Peyer's patch (tissue), 4 donors: ENCODE measurements at places on chromosomes 3 and 15.
A peak's percentile ranks its signal among the peaks of the same experiment; 100 is the strongest.

DNA sequence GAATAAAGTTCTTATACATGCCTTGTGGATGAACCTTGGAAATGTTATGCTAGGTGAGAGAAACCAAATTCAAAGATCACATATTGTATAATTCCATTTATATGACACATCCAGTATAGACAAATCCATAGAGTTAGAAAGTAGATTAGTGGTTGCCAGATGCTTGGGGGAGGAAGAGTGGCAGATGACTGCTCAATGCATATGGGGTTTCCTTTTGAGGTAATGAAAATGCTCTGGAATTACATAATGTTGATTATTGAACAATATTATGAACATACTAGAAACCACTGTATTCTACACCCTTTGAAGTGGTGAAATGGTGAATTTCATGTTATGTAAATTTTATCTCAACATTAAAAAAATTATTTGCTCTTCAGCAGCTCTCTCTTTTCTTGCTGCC, 100.8 kb downstream of the DHX36 start:
- no peak for DNase-seq

GRCh38 chr3:54628888-54629441, 298.9 kb downstream of the LRTM1 start:
- DNase-seq, result no peak

DNA sequence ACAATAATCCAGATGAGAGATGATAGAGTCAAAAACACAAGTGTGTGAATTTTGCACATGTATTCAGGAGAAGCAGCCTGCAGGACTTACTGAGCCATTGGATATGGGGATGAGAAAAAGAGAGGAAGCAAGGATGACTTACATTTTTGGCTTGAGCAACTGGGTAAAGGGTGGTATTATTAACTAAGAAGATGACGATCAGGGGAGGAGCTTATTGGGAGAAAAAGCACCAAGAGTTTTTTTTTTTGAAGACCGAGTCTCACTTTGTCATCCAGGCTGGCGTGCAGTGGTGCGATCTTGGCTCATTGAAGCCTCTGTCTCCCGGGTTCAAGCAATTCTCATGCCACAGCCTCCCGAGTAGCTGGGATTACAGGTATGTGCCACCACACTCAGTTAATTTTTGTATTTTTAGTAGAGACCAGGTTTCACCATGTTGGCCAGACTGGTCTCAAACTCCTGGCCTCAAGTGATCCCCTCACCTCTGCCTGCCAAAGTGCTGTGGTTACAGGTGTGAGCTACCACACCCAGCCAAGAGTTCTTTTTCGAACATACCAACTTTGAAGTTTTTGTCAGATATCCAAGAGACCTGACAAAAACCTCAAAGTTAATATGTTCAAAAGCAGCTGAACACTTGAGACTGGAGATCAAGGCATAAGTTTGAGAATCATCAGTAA, 14.8 kb upstream of the SH3BP5 start:
- DNase-seq, result no peak

- DNase-seq, result no peak
Observed at GRCh38 chr3:55797775-55798174, 310.7 kb upstream of the WNT5A start.

GRCh38 chr15:48292458-48292857, 38.8 kb upstream of the DUT start:
- DNase-seq, result no peak

DNA sequence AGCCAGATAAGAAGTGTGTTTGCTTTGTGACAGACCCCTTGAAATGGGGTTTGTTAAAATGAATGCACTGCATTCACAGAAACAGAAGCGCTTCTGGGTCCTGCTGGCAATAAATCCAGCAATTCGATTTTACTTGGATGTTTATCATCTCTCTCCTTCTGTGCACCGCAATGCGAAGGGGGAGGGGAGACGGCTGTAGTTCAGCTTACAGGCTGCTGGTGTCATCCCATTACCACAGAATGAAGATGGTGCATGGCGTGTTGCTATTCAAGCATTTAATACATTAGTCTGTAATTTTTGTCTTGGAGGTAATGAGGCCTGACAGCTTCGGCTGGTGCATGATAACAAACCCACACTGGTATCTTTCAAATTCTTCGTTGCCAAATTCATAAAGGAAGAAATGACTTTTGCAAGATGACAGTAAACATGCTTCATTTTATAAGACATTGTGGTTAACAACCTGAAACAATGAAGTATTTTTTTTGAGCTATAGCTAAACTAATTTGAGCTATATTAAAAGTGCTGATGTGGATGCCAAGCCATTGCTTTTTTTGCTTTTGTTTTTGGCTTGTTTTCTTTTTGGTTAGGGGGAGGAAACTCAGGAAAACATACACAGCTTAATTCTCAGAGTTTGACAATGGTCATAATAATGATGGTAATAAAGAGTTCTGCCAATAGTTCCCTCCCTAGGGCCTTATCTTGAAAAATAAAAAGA, 418.3 kb downstream of the OTOL1 start:
- no peak for DNase-seq

- no peak for DNase-seq
Observed at GRCh38 chr3:7733933-7734332, 767.7 kb upstream of the LMCD1 start.

DNA sequence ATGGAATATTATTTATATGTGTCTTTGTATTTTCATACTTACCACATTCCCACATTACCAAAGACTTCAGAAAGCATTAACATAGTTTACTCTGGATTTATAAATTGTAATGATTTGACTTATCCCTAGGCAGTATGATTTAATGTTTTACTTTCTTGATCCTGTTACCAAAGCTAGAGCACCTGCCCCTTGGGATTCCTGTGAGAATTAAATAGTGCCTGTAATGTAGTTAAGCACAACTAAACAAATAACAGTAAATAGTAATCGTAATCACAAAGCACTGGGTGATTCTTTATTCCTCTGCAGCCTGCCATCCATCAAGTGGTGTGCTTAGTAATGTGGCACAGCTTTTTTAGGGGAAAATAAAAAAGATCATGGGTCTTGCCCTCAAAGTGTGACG, 39.1 kb downstream of the ATP2C1 start:
- DNase-seq, result no peak

DNA sequence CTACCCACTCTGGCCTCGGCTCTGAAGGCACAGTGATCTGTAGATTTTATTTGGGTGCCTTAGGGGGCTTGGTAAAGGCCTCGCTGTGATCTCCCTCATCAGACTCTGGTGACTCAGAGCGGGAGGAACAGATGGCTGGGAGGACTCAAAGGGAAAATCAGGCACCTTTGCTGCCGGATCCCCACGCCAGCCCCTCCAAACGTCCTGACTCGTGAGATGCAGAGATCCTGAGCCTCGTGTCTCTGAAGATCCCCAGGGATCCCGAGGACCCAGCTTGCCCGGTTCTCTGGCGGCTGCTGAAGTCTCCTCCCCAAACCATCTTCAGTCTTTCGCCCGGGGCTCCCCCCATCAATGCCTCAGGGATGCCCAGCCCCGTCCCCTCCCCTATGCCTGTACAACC, 32.8 kb downstream of the MUC20 start:
- peak; percentile 30 for DNase-seq

DNA sequence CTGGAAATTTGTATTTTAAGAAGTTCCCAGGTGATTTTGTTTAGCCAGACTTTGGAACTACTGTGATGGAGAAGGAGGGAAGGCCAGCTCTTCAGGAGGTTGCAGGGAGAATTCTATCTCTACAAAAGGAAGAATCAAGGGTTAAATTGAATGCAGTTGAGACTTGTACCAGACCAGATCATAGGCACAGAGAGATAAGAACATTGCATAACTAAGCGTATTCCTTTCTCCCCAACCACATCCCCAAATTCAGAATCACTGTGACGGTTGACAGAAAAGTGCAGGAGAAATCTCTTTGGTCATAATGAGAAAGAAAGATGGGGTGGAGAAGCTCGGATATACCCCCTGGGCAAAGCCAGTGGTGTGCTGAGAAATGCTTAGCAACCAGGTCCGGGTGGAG, 7.2 kb downstream of the PLD1 start:
- DNase-seq, result no peak

- no peak for DNase-seq
Observed at GRCh38 chr3:123348471-123349200, 100.3 kb downstream of the ADCY5 start.

GRCh38 chr15:43776718-43777266, at the start of gene ELL3:
Gene ELL3 (minus strand): TSS chr15:43776966. CDS start chr15:43776901, 65 bp downstream.
- DNase-seq, result peak; percentile 87

- no peak for DNase-seq
Observed at GRCh38 chr3:40181182-40181581, 128.3 kb upstream of the EIF1B start.

DNA sequence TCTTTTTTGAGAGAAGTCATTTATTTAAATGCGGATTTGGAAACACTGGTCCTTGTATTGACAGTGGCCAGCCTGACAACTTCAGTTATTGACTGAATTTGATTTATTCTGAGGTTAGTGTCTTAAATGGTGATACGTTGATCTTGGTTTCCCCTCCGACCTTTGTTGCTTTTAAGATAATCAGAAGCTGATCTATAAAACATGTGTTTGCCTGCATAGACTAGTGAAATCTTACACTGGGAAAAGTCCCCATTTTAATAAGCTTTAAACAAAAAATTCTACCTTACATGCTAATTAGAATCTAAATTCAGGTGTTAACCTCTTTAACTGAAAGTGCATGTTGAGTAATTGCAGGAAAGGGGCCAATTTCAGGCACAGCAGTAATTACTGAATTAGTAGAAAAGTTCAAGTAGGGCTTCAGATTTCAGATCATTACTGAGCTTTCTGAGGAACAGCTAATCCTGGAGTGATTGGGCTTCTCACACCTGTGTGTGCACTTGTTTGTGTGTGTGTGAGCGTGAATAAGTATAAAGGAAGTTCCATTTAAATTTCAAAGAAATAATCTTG, 221.4 kb downstream of the SOX2 start:
- no peak for DNase-seq

- DNase-seq, result no peak
Observed at GRCh38 chr15:92149029-92149428, 244.7 kb upstream of the ST8SIA2 start.

- no peak for DNase-seq
Observed at GRCh38 chr3:157607826-157608405, 104.7 kb upstream of the VEPH1 start.

DNA sequence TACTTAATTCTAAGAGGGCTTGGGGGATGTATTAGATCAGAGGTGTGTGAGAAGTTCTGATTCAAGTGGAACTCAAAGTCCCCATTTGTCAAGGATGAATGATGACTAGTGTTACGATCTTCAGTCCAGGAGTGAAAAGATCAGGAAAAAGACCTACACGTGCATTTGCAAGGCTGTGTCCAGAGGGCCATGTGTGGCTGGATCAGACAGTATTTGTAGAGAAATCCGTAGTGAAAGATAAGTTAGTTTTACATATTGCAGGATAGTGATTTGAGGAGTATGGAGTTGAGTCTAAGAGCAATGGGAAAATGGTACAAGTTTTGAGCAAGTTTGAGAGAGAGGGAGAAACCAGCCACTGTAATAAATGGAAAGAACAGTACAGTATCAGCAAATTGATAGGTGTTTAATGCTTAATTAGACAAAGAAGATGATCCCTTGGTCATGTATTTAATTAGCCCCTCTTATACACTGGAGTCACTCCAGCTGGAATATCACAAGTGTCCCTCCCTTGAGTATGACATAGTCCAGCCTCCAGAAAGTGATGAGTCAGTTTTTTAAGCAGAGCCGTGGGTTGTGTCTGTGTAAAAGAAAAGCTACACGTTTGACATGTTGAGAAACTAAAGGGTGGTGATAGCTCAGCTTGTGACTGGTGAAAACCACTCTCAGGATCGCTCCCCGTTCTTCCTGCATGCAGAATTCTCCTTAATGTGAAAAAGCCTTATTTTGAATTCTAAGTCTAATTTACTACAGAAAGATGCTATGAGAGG, 348.8 kb downstream of the ROBO1 start:
- DNase-seq, result no peak

DNA sequence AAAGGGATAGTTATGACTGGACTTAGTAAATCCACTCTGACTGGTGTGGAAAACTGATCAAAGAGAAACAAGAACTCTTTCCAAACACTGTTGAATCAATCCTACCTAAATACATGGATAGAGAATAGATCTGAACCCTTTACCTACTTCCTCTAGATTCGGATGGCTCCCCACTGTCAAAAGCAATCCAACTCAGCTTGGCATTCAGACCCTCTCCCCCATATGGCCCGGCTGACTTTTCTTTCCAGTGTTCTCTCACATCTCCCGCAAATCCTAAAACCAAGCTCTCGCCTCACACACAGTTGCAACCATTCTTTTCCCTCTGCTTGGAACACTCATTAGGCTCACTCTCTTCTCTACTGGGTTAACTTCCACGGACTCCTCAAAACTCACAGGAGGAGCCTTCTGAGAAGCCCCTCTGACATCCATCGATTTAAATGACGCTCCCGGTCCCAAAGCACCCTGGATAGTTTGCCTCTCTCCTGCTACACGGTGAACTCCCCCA, 639 bp downstream of the SPICE1 start:
- DNase-seq, result no peak

DNA sequence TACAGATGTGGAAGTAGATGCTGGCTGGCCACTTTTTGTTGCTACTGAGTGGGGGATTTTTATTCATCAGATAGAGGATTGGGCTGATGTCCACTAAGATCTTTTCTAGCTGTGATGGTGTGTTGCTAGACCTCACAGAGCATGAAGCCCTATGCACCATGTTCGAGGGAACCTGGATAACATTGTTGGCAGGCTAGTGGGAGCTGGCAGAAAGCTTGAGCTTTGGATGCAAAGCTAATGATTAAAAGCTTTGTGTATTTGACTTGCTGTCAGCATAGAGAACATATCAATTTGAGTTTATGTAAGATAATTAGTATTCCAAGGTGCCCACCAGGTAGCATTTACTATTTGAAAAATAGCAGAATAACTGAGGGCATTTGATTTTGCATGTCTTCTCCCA, 59.1 kb downstream of the ST6GAL1 start:
- no peak for DNase-seq

DNA sequence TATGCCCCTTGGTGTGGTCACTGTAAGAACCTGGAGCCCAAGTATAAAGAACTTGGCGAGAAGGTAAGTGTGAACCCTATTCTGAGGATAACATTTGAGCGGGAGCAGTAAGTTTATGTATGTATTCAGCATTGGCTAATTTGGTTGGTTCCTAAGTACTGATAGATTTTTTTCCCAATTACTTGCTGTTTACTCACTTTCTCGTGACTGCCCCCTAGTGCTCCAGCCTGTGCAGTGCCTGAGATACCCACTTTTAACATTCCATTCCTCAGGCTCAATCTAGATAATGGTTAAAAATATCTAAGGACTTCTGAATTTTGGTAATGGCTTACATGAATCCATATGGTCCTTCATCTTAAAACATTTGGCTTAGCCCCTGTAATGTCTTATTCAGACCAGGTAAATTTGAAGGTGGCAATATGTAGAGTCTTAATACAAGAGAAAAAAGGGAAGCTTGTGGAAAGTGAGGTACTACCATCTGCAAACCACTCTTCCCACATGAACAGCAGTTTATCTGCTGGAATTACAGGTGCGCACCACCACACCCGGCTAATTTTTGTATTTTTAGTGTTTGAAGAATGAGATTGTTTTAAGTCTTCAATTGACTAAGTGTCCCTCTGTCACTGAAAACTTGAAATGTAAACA, 7.1 kb downstream of the ELL3 start:
- peak; percentile 55 for DNase-seq

GRCh38 chr15:38558372-38559059, 6.1 kb downstream of the RASGRP1 start:
- no peak for DNase-seq

GRCh38 chr3:46947981-46948791, 28.4 kb downstream of the CCDC12 start:
- DNase-seq, result no peak
